ENCODE measurements at places on chromosomes 6 and 20.

GRCh38 chr6:168711666-168712300, 270.8 kb downstream of the SMOC2 start:
- no peak for DNase-seq

GRCh38 chr6:3482869-3483268, 26.0 kb upstream of the SLC22A23 start:
- DNase-seq, result no peak

DNA sequence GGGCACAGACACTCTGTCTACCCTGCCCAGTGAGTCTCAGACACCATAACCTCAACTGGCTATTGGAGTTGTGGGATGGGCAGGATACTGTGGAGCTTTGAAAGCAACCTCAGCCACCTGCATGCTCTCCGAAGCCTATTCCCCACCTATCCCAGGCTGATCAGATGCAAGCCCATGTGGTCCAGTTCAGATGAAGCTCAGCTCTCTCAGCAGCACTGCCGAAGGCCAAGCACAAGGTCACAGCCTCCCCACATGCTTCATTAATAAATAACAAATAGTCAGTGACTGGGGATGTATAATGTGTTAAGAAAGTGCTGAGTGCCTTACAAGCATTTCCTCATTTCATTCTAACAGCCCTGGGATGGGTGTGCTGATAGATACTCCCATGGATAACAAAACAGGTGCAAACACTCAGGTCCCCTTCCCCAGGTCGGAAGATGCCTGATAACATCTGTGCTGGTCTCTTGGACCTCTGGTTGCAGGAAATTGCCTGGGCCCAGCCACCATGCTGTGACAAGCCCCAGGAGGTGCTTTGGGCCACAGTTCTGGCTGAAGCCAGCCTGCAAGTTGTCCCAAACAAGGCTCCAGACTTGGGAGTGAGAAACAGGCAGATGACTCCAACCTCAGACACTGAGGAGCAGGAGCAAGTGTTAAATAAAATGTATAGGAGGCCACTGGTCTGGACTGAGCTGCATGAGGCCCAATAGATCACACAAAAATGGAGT, 3.7 kb downstream of the ACSS1 start:
- no peak for DNase-seq

DNA sequence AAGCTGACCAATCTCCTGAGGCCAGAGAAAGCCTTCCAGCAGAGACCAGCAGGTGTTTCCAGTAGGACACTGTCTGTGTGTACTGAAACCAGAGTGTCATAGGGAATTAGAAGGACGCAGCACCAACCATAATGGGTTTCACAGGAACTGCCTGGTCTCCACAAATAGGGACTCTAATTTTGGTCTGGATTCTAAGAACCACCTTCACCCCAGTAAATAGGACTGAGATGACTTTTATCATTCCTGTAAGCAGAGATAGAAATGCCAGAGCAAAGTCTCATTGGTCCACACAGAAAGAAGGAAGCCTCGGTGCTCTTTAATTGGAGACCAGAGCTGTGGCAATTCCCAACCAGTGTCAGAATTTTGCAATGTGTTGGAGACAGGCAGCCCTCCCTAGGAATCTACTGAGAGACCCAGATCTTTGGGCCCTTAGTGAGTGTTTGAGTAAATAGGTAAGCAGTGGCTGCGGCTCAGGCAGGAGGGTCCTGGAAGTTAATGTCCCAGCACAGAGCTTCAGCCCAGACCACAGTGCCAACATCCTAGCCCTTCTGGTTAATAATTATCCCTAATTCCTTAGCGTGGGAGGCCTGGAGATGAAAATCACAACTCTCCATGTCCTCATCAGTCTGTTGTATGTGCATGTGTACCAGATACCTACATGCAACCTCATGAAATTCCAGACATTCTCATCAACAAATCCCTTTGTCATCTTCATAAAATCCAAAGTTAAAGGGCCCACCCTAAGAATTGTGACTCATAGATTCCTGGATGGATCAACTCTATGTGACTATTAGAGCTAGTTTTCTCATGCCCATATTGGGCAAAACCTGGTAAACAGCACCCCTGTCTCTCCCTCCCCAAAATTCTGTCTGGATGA, 81.2 kb downstream of the UNC5CL start:
- no peak for DNase-seq

DNA sequence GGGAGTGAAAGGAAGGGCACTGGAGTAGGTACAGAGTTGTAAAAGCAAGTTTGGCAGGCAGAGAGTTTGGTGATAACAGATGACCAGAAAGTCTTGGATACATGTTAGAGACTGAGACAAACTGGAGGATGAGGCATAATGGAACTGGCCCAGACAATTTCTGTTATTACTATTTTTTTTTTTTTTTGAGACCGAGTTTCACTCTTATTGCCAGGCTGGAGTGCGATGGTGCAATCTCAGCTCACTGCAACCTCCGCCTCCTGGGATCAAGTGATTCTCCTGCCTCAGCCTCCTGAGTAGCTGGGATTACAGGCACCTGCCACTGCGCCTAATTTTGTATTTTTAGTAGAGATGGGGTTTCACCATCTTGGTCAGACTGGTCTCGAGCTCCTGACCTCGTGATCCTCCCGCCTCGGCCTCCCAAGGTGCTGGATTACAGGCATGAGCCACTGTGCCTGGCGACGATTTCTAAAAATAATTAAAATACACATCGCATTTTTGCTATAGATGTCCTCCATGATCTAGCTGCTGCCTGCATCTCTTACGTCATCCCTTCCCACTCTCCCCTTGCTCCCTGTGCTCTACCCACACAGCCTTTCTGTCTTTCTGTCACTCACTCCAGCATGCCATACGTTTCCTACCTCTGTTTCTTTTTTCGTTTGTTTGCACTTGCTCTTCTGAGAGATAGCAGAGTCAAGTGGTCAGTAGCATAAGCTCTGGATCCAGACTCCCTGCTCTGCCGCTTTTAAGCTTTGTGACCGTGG, 23.5 kb downstream of the MAPK14 start:
- DNase-seq, result no peak

GRCh38 chr6:140546640-140547039, 1172.2 kb upstream of the CITED2 start:
- no peak for DNase-seq

GRCh38 chr20:51381557-51381956, 161.0 kb downstream of the NFATC2 start:
- no peak for DNase-seq

DNA sequence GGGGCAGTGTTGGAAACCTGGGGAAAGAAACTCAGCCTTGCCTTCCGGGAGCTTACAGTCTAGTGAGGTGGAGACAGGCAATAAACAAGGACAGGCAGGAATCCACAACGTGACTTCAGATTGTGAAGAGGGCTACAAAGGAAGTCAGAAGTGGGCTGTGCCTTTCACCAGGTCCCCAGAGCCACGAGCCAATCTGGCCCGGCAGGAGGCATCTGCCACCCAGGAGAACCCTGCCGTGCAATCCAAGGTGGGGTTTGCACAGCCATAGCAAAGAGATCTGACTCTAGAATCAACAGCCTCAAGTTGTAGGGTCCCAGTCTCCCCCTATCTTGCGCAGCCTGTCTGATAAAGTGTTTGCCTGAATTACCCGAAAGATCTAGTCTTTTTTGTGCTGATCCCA, 5.5 kb downstream of the SLC32A1 start:
- DNase-seq, result no peak

DNA sequence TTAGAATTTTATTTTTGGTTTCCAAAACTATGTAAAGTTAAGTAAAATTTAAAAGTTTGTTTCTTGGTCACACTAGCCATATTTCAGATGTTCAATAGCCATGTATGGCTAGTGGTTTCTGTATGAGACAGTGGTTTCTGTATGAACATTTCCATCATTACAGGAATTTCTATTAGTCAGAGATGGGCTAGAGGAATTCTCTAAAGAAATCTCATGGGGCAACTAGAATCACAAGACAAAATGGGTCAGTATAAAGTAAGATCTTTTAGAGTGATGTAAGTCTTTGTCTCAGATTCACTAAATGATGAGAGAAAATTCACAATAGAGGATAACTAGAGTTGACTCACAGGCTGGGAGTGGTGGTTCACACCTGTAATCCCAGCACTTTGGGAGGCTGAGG, 149.0 kb downstream of the FUT9 start:
- no peak for DNase-seq

DNA sequence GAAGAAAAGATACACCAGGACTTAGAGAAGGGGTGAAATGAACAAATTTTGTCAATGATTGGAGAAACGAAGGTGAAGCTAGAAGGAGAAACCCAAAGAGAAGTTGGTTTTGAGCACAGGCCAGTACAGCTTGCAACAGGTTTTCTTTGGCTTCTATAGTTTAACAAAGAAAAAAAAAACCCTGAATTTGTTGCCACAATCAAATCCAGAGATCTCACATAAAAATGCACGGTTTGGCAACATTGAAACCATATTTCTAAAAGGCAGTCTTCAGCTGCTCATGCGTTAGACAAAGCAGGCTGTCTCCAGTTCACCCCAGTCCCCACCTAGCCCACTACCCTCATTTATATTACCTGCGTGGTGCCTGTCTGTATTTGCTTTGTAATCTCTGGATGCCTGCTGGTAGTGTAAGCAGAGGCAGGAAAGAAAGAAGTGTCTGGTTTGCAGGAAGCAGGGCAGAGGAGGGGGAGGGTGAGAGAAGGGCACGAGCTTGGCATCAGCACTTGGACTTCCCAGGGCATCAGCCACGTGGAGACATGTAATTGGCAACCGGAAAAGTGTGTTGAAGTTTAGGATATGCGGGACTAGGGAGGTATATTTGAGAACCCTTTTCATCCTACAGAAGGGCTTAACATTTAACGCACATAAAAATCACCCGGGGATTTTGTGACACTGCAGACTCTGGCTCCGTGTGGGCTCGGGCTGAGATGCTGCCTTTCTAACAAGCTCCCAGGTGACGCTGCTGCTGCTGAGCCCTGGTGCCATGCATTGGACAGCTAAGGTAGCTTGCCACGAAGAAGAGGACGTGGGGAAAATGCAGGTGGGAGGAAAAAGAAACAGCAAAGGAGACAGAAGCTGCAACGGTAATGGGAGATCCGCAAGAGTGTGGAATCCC, 14.4 kb downstream of the PFDN4 start:
- no peak for DNase-seq

GRCh38 chr6:79586548-79586947, 44.6 kb upstream of the SH3BGRL2 start:
- no peak for DNase-seq

GRCh38 chr6:72728706-72729343, 107.0 kb downstream of the KCNQ5 start:
- no peak for DNase-seq

GRCh38 chr6:160421854-160422253, 73.7 kb downstream of the SLC22A3 start:
- no peak for DNase-seq

- DNase-seq, result no peak
Measured at GRCh38 chr6:34909320-34909883, 20.3 kb downstream of the ANKS1A start.

- no peak for DNase-seq
Measured at GRCh38 chr20:15619816-15620215, 953.4 kb downstream of the KIF16B start.

DNA sequence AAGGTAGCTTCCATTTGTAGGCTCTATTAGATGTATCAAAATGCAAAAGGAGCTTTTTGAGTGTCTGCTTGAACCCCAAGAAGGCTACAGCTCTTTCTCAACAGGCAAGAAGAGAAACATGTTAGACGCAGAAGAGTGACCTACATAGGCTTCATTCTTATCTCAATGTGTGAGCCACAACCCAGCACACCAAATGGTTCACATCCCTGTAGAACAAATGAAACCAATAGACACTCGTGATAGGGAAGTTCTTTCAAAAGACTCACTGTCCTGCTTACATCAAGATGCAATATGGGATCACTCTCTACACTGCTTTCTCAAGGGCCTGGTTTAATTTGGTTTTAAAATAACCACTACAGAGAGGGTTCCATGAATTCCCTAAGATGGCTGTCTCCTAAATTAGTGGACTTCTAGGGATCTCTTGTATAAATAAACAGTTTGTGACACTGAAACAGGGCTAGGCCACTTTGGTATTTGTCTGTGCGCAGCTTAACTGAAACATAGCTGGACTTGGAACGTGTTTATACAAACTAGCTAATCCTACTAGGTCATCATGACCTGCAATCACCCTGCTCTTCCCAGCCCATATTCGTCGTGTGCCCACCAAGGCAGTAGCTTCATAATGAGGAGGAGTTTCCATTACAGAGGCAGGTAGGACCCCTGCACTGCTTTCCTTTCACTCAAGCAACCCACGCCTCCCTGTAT, 225.4 kb upstream of the PREP start:
- no peak for DNase-seq

GRCh38 chr6:159233365-159234101, 64.3 kb downstream of the FNDC1 start:
- DNase-seq, result no peak

DNA sequence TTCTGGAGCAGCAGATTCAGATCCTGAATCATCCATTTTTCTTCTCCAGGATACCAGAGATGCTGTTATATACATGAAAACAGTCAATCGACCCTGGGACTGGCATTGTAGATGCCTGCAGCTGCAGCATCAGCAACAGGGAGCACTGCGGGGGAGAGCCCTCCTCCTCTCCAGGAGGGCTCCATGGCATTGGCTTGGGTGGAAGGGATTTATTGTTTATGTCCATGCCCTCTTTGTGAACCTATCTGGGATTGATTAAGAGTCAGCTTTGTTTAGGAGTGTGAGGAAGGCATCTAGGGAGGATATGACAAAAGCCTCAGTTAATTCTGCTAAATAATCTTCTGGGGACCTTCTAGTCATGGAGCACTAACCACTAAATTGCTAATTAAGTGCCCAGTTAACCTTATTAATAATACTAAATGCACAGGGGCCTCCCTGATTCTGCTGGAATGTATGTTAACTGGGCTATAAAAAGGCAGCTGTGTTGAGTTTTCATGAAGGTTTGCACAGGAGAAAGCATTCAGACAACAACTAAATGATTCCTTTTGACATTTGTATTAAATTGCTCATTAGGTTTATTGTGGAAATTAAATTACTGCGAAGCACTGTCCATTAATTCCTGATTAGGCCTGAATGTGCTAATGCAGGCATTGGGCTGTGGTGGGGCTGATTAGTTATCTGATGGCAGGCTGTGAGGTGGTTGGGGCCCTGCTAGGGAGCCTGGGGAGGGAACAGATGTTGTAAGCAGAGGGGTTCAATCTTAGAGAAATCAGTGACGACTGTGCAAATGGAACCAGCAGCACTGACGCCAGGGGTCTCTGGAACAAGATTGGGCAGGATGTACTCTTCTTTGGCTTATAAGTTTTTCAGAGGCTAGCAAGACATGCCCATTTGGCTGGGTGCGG, 57.6 kb downstream of the IMPG1 start:
- no peak for DNase-seq

DNA sequence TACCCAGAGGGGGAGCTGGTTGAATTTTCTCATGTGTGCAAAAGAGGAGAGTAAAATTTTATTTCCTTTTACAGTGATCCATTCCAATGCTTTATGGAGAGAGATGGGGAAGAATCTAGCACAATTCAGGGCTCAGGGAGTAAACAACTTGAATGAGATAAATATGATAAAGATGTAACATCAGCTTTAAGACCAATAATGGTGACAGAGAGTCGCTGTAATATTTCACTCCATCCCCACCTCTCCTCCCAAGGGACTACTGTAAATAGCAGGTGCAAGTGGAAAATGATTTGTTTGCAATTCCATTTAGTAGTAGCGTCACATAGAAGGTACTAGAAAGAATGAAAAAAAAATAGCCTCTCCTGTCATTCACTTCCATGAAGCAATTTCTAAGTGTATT, 4.8 kb downstream of the CRISP3 start:
- DNase-seq, result no peak
